ENCODE measurements at places on chromosomes 13 and 19. TPM values are rescaled to one million over a fixed set of nuclear protein-coding genes. Genes with fewer than 3 reads are reported as not detected.

GRCh38 chr13:77896977-77897376, 21.7 kb downstream of the EDNRB start:
- H3K36me3 ChIP-seq, result no peaks in the 10 kb centered on the region
- H3K27ac ChIP-seq, result no peak overlapping the region
- no peaks in the 10 kb centered on the region for H3K27me3 ChIP-seq
- DNase-seq, result no peak

- H3K27ac ChIP-seq, result no peak overlapping the region
- H3K36me3 ChIP-seq, result peaks cover 3% of the 10 kb centered on the region
- H3K4me1 ChIP-seq, result no peaks in the 10 kb centered on the region
- H3K4me3 ChIP-seq, result no peak overlapping the region
Observed at GRCh38 chr13:32894589-32895001, 121.6 kb upstream of the KL start.

Gene ZNF534
- total RNA-seq, result not detected

Gene LAIR1
- total RNA-seq, result 9.4 TPM

DNA sequence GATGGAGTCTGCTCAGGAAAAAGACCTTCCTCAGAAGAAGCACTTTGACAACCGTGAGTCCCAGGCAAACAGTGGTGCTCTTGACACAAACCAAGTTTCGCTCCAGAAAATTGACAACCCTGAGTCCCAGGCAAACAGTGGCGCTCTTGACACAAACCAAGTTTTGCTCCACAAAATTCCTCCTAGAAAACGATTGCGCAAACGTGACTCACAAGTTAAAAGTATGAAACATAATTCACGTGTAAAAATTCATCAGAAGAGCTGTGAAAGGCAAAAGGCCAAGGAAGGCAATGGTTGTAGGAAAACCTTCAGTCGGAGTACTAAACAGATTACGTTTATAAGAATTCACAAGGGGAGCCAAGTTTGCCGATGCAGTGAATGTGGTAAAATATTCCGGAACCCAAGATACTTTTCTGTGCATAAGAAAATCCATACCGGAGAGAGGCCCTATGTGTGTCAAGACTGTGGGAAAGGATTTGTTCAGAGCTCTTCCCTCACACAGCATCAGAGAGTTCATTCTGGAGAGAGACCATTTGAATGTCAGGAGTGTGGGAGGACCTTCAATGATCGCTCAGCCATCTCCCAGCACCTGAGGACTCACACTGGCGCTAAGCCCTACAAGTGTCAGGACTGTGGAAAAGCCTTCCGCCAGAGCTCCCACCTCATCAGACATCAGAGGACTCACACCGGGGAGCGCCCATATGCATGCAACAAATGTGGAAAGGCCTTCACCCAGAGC, 16.2 kb upstream of the ZNF544 start:
- DNase-seq, result no peak
- no peak overlapping the region for H3K27ac ChIP-seq
- peaks cover 70% of the 10 kb centered on the region for H3K36me3 ChIP-seq

- peaks cover 6% of the 10 kb centered on the region for H3K4me1 ChIP-seq
- H3K27me3 ChIP-seq, result no peaks in the 10 kb centered on the region
- H3K4me3 ChIP-seq, result no peak overlapping the region
- no peak overlapping the region for H3K27ac ChIP-seq
- H3K36me3 ChIP-seq, result peaks cover 56% of the 10 kb centered on the region
Observed at GRCh38 chr19:19562665-19563347, 24.7 kb downstream of the CILP2 start.

Gene MCF2L
- total RNA-seq, result not detected

Gene CPT1C
- total RNA-seq, result 3.1 TPM

Gene GRK1
- not detected for total RNA-seq

All from activated T-helper 1 cell treated with anti-CD3 and anti-CD28 coated beads, Interleukin-12 subunit alpha, Interleukin-12 subunit beta, Interleukin-2, Interleukin-4 antibody, amounts not matched to agents 30 ng/mL and 10 ng/mL and 1 ng/mL, durations not matched to agents 14 hours and 24 hours and 36 hours (primary cell).